ENCODE measurements at places on chromosomes 5 and 9. TPM values are rescaled to one million over a fixed set of nuclear protein-coding genes. Genes with fewer than 3 reads are reported as not detected.

DNA sequence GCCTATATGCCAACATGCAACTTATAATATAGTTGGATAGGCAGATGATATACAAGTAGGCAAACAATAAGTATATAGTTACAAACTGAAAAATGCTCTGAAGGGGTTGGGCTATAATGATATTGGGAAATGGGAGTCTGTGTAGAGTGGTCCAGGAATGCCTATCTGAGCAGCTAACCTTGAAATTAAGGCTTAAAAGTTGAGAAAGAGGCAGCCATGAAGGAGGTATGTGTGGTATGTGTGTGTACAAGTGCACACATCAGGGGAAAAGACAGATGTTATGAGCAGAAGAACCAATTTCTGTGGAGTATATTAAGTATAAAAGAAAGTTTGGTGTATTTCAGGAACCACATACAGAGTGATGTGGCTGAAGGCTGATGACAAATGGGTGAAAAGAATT, 154.9 kb upstream of the PAPPA start:
- no peaks in the 10 kb centered on the region for H3K36me3 ChIP-seq
- no peak overlapping the region for H3K4me3 ChIP-seq
- H3K4me1 ChIP-seq, result peaks cover 8% of the 10 kb centered on the region
- H3K27me3 ChIP-seq, result peaks cover 2% of the 10 kb centered on the region

- H3K4me3 ChIP-seq, result no peak overlapping the region
- H3K4me1 ChIP-seq, result no peaks in the 10 kb centered on the region
- peak; percentile 79 for DNase-seq
- no peak overlapping the region for H3K27ac ChIP-seq
- peaks cover 22% of the 10 kb centered on the region for H3K36me3 ChIP-seq
Observed at GRCh38 chr5:151051066-151051930, 29.5 kb downstream of the TNIP1 start.

DNA sequence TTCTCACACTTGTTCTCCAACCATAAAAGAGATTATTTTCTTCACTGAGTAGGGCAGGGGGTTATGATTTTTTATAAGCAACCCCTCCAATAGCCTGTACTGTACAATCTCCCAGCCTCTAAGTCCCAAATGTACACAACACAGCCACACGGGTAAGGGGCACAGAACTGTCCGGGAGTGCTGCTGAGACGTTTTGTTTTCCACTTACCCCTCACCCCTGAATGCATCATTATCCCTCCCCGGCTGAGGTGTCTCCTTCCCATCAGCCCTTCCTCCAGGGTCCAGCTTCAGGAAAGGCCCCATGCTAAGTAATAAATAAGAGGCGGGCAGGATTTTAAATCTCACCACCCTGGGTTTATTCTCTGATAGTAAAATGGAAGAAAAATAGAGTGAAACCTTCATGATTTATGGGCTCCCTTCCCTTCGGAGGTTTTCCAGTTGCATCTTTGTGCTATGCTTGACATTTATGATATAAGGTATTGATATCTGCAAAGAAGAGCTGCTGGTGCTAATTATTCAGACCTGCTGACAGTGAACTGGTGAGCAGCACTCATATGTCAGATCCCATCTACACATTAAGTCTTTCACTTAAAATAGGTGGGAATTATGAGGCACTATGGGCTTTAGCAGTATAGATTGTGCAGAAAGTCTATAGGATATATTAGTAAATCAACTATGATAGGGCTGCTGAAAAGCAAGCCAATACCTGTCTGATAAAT, 67.2 kb upstream of the MEGF10 start:
- H3K4me3 ChIP-seq, result no peak overlapping the region
- no peaks in the 10 kb centered on the region for H3K27me3 ChIP-seq
- no peaks in the 10 kb centered on the region for H3K36me3 ChIP-seq

- no peaks in the 10 kb centered on the region for H3K27me3 ChIP-seq
- no peaks in the 10 kb centered on the region for H3K4me1 ChIP-seq
- H3K4me3 ChIP-seq, result no peak overlapping the region
Observed at GRCh38 chr9:113979343-113980127, 98.6 kb downstream of the AMBP start.

DNA sequence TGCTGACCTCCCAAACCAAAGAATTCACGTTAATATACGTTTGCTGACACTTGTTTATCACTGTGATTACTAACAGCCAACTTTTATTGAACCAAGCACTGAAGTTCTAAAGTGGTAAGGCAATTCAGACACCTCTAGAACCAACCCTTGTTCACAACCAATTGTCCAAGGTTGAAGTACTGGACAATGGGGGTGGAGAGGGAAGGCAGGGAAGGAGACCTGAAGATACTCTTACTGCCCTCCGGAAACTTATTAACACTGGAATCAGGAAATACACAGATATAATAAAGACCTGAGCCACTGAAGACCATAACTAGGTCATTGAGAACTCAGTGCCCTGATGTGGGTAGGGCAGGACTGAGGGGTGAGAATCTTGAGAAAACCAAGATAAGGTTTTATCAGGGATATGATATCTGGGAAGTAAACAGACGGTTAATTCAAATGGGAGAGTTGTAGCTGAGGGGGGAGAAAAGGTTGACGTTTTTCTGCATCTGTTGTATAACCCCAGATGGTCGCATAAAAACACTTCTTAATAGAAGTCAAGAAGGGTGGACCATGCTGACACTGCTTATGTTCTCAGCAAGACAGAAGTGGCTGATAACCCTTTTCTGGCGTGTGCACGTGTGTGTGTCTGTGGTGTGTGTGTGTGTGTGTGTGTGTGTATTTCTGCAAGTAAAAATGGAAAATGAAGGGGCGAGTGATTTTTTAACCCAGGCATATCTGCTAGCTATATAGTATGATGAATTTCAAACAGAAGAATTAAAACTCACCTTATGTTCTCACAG, 125.9 kb downstream of the LHFPL2 start:
- no peak overlapping the region for H3K27ac ChIP-seq
- H3K36me3 ChIP-seq, result no peaks in the 10 kb centered on the region
- no peak for DNase-seq

ROR2 gene
- 7.4 TPM for total RNA-seq

Data from type B pancreatic cell (in vitro differentiated cells).